ENCODE measurements at places on chromosomes 2 and 18. TPM values are rescaled to one million over a fixed set of nuclear protein-coding genes. Genes with fewer than 3 reads are reported as not detected.

The HOXD4 gene
- 13.8 TPM for total RNA-seq

The TBR1 gene
- 0.08 TPM for total RNA-seq

The CGREF1 gene
- 2.5 TPM for total RNA-seq

The ASXL3 gene
- 1.4 TPM for total RNA-seq

The PLGLB2 gene
- 1.2 TPM for total RNA-seq

DNA sequence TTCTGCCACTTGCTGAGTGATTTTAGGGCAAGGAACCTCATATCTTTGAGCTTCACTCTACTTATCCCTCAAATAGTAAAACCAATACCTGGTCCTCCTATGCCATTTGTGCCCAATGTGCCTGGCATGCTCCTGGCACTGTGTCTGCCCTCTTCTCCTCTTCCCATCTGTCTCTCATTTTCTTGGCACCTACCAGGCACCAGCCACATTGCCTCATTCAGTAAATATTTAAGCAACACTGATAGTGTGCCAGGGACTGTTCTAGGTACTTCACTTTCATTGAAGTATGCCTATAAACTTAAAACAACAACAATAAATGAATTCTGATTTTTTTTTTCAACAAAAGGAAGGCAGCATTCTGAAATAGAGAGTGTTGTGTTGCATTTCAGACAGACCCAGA is 15.1 kb upstream of the BOD1L2 start:
- no peak for DNase-seq

GRCh38 chr2:47079515-47080412 is 75.3 kb downstream of the STPG4 start:
- no peak for DNase-seq

GRCh38 chr2:230537531-230537976 is 121.6 kb downstream of the SP100 start:
- DNase-seq = no peak

DNA sequence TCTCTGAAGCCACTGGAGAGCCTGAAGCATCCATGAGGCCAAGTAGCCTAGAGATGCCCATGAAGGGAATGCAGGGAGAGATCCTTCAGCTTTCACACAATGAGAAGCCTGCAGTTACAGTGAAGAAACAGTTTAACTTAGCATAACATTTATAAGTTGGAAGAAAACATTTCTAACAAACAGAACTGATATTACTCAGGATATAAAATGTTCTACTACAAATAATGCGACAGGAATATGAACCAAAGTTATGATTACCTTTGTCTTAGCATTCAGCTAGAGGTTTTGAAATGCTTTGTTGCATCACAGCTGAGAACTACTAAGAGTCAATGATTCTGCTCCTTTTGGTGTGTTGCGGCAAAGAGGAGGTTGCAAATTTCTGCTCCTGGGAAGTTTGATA is 6.9 kb upstream of the KYNU start:
- DNase-seq = no peak

- no peak for DNase-seq
Observed at GRCh38 chr18:77071711-77072292, 60.8 kb downstream of the MBP start.

DNA sequence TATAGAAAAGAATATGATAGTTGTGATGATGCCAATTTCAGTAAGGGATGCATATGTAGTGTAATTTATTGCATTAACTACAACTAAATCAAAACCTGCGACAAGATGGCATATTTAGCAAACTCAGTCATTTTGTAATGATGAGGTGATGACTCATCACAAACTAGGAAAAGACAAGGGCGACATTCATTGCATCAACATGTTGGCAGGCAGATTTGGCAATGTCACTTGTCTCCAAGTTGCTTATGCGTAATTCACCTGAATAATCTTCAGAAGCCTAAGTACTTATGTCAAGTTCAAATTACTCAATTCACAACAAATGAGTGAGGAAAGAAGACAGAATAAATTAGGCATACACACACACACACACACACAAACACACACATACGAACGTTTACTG is 273.2 kb upstream of the RGPD4 start:
- no peak for DNase-seq

DNA sequence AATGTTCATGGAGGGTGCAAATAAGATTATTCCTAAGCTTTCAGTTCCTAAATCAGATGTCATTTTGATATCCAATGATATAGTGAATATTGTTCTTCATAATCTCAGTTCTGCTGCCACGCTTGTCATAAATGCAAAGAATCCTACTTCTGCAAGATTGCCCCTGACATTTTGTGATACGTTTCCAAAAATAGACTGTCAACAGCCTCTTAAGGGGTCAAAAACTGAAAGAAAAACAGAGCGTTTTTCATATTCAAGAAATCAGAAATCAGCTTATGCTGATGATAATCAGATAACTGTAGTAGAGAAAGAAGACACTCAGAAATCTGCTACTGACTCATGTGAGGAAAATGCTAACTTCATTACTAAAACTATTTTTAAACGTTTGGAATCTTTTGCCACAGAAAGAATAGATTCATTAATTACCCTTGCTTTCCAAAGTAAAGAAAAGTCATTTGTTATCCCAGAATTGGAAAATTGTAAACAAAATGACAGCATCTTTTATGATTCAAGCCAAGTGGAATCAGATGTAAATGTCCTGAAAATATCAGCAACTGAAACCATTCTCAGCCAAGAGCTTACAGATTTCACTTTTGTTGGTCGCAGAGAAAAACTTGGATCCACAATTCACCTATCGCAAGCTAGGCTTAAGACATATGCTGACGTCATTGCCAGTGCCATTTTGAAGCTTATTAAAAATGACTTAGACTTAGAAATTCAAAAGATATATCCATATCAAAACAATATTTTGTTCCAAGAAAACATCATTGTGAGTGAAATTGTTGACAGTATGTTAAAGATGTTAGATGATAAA is 55.1 kb downstream of the FSIP2 start:
- no peak for DNase-seq

Measured in kidney epithelial cell (primary cell).